Activated B cell treated with CpG ODN at 0.5 μM for 24 hours (primary cell): ENCODE measurements at places on chromosomes 1 and 21.

DNA sequence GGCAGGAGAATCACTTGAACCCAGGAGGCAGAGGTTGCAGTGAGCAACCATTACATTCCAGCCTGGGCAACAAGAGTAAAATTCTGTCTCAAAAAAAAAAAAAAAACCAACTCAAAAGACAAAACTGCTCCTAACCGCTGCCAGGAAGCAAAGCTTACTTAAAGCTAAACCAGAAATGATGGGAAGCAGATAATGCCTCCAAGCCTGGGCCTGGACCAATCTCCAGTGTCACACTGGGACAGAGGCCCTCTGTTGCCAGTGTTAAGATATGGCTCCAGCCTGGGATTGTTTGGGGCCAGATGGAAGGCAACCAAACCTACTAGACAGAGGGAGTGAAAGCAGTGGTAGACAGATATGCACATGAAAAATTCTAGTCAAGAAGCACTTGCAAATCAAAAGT is 36.9 kb downstream of the NSL1 start:
- no peak for DNase-seq

- no peak for DNase-seq
Measured at GRCh38 chr1:1115136-1115785, 628 bp downstream of the C1orf159 start.

DNA sequence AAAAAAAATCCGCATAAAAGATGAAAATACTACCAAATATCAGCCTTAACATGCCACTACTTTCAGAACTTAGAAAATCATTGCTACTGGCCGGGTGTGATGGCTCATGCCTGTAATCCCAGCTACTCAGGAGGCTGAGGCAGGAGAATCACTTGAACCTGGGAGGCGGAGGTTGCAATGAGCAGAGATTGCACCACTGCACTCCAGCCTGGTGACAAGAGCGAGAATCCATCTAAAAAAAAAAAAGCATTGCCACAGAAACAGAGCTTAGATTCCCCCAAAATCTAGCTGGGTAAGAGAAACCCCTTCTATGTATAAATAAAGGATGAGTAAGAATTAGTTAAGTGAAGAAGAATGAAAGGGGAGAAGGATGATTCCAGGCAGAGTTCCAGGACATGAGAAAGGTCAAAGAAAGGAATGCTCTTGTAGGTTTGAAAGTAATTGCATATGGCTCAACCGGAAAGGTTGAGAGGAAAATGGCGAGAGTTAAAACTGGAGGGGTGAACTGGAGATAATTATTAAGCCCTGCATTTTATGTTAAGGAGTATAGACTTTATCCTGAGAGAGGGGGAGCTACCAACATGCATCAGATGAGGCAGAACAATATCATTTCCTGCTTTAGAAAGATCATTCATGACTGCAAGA is 19.7 kb upstream of the NRDC start:
- no peak for DNase-seq

GRCh38 chr21:42673633-42674328 is 20.4 kb downstream of the PDE9A start:
- no peak for DNase-seq

GRCh38 chr1:78855258-78855657 is 151.3 kb downstream of the ADGRL4 start:
- no peak for DNase-seq

- no peak for DNase-seq
Measured at GRCh38 chr1:163703794-163704193, 382.0 kb downstream of the NUF2 start.
